ENCODE measurements at places on chromosomes 4 and X.

DNA sequence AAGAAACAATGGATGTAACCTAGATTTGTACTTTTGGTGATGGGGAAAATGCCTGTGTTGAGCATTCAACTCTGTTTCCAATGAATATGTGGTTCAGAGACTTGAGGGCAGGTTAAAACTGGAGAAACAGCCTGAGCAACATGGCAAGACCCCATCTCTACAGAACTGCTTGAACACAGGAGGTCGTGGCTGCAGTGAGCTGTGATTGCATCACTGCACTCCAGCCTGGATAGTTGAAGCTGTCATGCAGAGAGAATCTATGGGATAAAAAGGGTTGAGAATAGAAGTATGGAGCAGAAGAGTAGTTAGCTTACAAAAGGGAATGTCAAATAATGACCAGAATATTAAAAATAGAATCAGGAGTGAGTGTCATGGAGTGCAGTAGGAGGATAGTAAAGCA is 134.8 kb upstream of the PDE5A start:
- no peak for DNase-seq

- DNase-seq = no peak
Measured at GRCh38 chr4:22444813-22445212, 71.1 kb downstream of the ADGRA3 start.

GRCh38 chr4:14000091-14000814 is 372.7 kb upstream of the BOD1L1 start:
- peak; percentile 52 for DNase-seq

- DNase-seq = no peak
Measured at GRCh38 chrX:104523858-104524257, 42.1 kb upstream of the IL1RAPL2 start.

DNA sequence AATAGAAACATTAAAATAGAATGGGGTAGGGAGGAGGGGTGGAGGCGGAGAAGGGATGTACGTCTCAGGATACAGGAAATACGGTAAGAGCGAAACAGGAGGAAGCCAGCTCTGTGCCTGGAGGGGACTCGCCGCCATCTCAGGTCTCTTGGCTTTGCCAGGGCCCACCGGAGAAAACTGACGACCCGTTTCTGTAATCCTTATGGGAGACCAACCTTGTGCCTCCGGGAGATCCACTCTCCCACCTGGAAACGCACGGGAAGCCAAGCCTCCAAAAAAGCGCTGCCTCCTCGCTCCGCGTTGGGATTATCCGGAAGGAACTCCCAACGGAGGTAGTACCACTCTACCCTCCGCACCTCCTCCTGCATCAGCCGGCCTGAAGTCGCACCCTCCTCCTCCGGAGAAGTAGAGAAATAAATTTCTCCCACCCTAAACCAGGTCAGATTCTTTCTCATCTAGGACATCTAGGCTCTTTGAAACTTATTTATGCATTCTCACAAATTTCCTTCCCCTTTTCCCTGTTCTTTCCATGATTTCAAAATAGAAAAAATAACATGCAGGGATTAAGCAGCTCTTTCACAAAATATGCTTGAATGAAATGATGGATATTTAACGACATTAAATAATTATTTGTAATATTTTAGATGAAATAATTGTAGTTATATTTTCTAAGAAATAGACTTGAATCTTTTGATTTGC is at the start of gene NBDY:
Gene NBDY (plus strand): TSS at position 92 of the 699 bp plus-strand sequence. CDS start 111 bp downstream, at position 203.
- peak; percentile 63 for DNase-seq

DNA sequence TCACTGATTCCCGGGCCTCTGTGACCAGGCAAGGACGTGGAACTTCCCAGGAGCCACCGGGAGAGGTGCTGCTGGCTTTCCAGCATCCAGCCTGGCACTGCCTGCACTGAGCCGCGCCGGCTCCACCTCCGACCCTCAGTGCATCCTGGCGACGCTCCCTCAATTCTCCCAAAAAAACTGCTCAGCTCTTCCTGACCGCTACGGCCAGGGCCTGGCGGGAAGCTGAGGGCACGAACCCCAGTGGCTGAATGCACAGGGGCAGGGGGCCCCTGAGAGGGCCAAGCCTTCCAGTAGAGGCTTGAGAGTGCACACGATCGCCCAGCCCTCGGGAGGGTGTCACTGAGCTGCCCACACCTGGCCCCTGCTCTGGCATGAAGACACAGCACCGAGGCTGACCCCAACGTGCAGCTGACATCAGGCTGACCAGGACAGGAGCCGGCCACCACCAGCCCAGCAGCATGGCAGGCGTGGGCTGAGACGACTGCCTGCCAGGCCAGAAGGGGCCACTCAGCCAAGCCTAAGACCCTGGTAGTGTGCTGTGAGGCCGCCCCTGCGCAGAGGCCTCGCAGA is 6.9 kb downstream of the CTBP1 start:
- DNase-seq = no peak

DNA sequence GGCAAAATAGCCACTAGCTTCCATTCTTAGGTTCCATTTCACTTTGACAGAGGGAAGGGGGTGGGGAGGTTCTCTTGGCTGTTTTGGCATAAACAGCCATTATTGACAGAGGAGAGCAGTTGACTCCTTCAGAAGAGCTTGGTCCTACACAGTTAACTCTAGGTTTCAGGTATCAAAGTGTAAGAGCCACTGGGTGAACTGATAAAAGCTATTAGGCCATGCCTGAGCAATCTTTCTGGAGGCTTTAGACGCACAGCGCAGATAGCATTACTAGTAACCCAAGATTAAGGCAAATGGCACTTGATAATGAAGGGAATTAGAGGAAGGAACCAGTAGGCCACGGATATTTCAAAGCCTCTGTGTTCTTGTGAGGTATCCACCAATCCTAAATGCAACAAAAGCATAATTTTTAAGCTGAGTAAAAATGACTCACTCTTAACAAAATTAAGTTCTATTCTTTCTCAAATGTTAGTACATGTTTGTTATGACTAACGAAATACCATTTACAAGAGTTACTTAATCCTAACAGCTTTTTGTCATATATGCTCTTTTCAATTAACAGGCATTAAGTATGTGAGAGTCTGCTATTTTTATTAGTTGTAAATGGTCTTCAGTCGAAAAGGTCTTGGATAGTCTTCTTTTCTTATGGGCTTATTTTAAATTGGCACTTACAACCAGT is 53.6 kb downstream of the SLC7A11 start:
- peak; percentile 4 for DNase-seq

DNA sequence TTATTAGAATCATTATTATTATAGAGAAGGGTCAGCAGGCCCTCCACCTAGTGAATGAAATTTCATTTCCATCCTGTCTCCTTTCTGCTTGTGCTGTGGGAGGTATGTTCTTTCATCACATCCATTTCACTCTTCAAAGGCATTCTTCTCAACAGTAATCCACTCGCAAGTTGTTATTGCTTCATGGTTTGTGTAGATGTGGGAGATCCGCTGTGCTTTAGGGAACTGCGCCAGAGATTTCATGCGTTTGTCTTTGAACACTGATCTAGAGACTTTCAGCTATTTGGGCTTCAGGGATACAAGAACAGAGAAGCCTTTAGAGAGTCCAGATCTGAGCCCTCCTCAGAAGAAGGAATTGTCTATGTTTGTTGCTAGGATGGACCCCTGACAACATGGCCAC is 53.5 kb upstream of the PUDP start:
- no peak for DNase-seq

GRCh38 chrX:48972220-48973164 is 848 bp upstream of the KCND1 start:
- peak; percentile 63 for DNase-seq

DNA sequence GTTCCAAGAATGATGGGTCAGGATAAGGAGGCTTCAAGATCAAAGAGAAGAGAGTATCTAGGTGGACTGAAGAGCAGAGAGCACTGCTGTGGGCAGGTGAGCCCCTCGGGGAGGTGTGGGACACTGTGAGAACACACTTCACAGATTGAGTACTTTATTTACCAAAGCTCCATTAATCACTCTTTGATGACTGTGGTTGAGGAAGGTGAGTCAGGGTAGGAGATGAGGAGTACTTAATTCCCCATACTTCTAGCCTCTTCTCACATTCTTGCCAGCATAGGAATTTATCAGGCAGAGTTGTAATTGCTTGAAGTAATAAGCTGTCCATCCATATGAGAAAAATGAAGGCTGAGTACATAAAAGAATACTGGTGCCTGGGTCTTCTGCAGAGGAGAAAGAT is 375.3 kb downstream of the PCDH10 start:
- peak; percentile 34 for DNase-seq

- DNase-seq = no peak
Measured at GRCh38 chr4:128452415-128452814, 164.8 kb upstream of the PGRMC2 start.

GRCh38 chrX:132876523-132877338 is 81.7 kb downstream of the HS6ST2 start:
- DNase-seq = no peak

GRCh38 chr4:145860446-145860845 is 78.2 kb downstream of the ZNF827 start:
- no peak for DNase-seq

DNA sequence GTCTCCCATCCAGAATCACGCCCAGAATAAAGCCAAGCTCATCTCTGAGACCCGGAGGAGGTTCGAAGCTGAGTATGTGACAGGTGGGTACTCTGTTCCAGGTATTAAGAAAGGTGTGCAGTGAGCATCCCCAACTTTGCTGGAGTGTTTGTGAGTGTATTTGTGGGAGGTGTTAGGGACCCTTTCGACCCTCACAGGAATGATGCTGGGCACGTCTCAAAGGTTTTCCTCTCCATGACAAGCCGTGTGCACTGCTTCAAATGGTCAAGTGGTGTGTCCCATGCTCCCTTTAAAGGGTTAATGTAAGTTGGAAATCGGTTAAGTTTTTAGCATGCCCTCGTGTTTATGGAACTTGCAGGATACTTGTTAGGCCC is 442 bp downstream of the MOSPD2 start:
- no peak for DNase-seq

DNA sequence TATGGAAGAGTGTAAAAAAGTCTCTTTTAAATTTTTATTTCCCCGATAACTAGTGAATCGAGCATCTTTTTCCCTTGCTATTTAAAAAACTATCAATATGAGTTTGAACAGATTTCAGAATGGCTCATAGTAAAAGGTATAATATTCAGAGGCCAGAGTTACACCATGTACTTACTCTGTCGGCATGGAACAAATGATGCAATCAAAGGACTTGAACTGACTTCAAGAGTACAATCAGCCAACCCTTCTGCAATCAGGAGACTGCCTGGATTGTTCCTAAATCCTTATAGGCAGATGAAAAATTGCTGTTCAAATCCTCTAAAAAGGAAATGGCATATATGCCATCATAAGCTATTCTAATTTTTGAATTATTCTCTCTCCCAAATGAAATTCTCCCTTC is 273.3 kb downstream of the SH2D1A start:
- no peak for DNase-seq

- DNase-seq = peak; percentile 58
Measured at GRCh38 chr4:133483600-133484246, 334.6 kb downstream of the PCDH10 start.

- peak; percentile 46 for DNase-seq
Measured at GRCh38 chr4:123232439-123232838, 164.2 kb upstream of the SPRY1 start.

- peak; percentile 54 for DNase-seq
Measured at GRCh38 chr4:105092356-105092755, 54.3 kb upstream of the TET2 start.

GRCh38 chrX:13647709-13648212 is 5.2 kb upstream of the TCEANC start:
- DNase-seq = no peak

GRCh38 chrX:115189646-115190635 is 731 bp downstream of the RBMXL3 start:
- no peak for DNase-seq

GRCh38 chr4:93957186-93957585 is 128.6 kb downstream of the ATOH1 start:
- DNase-seq = no peak

DNA sequence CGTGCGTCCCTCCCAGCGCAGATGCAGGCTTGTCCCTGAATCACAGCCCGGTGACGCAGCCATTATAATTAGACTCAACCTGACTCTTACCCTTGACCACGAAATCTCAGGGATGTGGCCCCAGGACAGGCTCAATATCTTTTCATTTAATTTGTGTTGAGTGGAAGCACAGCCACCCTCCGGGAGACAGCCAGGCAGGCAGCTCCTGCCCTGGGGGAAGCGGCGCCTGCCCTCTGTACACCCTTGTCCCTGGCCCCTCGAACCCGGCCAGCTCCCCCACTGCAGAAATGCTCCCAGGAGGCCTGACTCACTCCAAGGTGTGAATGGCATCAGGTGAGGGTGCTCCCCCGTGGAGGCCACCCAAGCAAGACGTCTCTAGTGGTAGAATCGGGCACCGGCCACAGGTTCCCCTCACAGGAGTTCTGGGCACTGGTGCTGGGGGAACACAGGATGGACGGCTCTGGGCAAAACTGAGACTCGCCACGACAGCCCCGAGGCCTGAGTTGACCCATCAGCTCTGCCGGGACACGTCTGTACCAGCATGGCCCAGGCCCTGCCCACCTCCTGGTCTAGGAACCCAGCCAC is 2.7 kb downstream of the CPLX1 start:
- DNase-seq = no peak

DNA sequence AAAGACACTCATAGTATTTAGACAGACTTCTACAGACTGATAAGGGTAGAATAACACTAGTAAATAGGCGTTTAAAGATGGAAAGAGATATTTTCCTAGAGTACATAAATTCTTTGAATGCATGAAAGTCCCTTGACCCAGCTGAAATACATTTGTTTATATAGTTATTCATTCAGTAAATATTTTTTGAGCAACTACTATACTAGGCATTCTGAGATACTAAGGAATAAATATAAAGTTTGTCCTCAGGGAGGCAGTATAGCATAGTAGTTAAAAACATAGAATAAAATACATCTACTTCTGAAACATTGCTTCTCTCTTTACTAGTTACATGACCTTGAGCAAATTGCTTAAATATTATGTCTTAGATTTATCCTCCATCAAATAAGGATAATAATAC is 27.4 kb downstream of the HMGN5 start:
- peak; percentile 34 for DNase-seq

DNA sequence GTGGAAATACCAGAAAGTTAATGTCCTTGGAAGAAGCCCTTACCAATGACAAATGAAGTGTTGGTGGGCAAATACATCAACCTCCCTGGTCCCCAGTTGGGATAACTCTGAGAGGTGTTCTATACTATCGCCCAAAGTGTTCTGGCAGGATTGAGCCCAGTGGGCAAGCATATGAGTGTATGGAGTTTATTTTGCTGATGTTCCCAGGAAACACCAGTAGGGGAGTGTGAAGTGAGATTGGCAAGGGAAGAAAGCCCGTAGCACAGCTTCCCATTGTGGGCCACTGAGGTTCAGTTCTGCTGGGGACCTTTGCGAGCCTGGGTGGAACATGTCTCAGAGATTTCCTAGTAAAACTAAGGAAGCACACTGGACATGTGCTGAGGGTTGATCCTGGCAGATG is 65.1 kb downstream of the ARHGAP6 start:
- DNase-seq = peak; percentile 0

GRCh38 chr4:138727731-138728130 is 287.9 kb upstream of the NOCT start:
- DNase-seq = no peak
